Kasumi-1 (cell line): ENCODE measurements at places on chromosomes 1 and 21.

- DNase-seq: no peak
Measured at GRCh38 chr1:204841316-204841715, 29.3 kb upstream of the NFASC start.

DNA sequence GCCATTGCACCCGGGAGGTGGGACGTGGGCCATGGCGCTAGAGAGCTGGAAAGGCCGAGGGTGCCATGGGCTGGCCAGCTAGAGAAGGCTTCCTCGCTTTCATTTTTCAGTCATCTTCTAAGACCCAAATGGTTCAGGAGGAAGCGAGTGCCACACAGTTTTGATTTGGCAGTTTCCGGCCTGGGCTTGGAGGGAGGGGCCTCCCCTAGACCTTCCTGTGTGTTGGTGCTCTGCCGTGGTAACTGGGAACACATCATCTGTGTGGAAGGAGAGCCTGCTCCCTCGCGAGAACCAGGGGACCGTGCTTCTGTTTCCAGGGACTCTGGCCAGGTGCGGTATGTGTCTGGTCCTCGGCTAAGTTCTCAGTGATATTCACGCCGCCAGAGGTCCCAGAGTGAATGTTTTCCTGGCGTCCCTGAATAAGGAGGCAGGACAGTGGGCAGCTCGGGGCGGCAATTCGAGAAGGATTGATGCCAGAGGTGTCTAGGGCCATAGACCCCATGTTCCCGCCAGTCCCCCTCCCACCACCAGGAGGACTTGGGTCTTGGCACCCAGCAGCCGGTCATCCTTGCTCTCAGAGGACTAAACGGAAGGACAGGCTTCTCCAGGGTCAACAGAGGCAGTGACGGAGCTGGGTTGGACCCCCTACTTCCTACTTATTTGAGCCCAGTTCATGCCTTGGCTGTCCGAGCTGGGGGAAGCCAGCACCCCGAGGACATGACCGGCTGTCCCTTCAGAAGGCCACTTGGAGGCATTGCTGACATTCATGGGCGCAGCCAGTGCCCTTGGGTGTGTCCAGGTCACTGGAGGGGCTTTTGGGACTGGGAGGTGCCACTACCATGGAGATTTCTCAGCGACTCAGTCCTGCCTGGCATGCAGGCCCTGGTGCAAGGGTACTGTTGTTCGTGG is 2.7 kb upstream of the NPHP4 start:
- no peak for DNase-seq

DNA sequence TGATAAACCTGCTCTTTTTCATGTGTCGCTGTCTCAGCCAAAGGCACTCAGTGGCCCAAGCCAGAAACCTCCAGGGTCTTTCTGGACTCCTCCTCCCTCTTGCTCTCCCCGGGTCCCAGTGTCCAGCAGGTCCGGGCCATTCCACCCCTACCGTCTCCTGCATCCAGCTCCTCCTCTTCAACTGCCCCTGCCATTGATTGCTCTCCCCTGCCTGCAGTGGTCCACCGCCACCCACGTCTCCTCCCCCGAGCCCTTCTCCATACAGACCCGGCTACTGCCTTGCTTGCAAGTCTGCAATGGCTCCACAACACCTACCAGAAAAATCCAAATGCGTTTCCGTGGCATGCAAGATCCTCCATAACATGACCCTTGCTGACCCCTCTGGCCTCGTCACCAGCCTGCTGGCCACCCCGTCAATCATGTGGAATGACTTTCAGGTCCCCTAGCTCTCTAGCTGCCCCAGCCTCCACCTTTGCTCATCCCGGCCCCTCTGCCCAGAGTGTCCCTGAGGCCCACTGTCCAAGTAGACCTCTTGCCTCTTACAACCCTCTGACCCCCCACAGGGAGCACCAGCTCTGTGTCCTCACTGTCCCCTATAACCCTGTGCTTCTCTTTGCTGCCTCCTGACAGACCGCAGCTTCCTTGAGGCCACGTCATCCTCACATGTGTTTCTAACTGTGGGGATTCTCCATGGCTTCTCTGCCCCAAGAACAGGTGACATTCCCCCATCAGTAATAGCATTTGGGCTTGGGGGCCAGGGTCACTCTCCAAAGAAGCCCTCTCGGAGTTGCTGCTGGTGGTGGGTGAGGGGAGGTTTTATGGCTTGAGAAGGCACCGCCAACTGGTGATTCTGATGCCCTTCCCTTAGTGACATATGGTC is 15.0 kb downstream of the CACNA1S start:
- no peak for DNase-seq

- DNase-seq: no peak
Measured at GRCh38 chr21:46040707-46041106, 57.2 kb upstream of the COL6A2 start.

DNA sequence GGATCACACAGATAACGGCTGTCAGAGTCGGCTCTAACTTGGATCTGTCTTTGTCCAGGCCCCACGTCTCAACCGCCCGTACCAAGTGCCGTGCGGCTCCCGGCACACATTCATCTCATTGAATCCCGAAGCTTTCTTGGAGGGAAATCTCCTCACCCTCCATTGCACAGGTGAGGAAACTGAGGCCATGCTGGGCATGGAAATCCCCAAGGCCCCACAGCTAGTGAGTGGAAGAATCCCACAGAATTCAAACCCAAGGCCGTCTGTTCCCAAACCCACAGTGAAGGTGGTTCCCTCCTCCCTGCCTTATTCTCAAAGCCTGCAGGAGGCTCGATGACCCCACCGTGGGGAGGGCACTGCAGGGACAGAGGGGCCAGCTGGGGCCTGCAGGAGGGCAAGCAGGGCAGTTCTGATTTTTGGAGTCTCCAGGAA is 437.9 kb downstream of the MATN1 start:
- DNase-seq: no peak

- no peak for DNase-seq
Measured at GRCh38 chr1:41806472-41807155, 112.1 kb downstream of the HIVEP3 start.

DNA sequence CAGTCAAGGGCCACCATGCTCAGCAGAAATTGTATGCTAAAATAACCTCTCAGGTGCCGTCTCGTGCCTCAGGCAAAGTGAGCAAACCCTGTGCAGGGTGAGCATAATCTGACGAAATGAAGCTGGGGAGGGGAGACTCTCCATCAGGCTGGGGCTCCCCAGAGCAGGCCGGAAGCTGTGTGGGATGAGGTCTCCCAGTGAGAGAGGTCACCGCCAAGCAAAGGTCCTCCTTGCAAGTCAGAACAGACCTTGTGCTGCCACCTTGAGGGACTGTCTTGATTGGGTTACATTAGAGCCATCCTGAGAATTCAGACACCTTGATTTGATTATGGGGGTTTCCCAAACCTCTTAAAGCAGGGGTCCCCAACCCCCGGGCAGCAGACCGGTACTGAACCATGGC is 64.2 kb downstream of the ZNF684 start:
- DNase-seq: no peak
